IMR-90 (cell line): ENCODE measurements at places on chromosomes 2 and 18. TPM values are rescaled to one million over a fixed set of nuclear protein-coding genes. Genes with fewer than 3 reads are reported as not detected.

Gene CFLAR
- 48.3 and 59.9 TPM in 2 replicates for total RNA-seq

Gene SDC1
- total RNA-seq = 22.0 and 23.6 TPM in 2 replicates

DNA sequence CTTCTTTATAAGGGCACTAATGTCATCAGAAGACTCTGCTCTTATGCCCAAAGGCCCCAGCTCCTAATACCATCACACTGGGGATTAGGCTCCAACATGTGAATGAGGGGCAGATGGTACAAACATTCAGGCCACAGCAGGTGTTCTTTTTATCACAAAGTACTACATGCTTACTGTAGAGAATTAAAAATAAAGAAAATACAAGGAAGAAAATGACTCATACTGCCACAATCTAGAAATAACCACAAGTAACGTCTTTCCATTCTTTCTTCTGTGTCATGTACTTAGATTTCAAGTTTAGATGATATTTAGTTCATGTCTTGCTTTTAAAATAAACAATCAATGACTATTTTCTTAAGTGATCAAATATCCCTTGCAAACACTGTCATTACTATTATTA lies 100.3 kb upstream of the NEDD4L start:
- H3K36me3 ChIP-seq = no peaks in the 10 kb centered on the region
- H3K27ac ChIP-seq = no peak overlapping the region
- H3K27me3 ChIP-seq = no peaks in the 10 kb centered on the region
- peak; percentile 86 for DNase-seq

- H3K36me3 ChIP-seq = no peaks in the 10 kb centered on the region
- peak overlapping the region; percentile 83 for H3K27ac ChIP-seq
- no peaks in the 10 kb centered on the region for H3K27me3 ChIP-seq
- H3K4me1 ChIP-seq = peaks cover 17% of the 10 kb centered on the region
- no peak for DNase-seq
Measured at GRCh38 chr2:160411167-160411566, 82.4 kb downstream of the RBMS1 start.

Gene ENOSF1
- 10.0 and 12.2 TPM in 2 replicates for total RNA-seq

DNA sequence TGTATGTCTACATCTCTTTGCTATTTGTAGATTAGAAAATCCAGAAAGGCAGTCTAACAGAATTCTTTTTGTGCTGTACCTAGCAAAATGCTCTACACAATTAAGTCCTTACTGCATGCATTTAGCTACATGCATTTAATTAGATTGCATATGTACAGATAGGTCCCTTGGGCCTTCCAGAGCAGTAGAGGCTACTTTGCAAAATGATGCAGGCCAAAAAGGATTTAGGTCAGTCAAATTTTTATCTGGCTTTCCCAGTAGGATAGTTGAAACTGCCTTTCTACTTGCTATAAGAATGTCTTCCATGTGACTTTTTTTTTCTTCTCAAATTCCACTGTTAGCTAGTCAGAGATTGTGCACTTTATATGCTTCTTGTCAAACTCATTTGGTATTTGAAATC lies 19.3 kb downstream of the GALNT13 start:
- H3K4me3 ChIP-seq = no peak overlapping the region
- no peaks in the 10 kb centered on the region for H3K4me1 ChIP-seq
- no peak overlapping the region for H3K27ac ChIP-seq
- DNase-seq = no peak
- H3K27me3 ChIP-seq = no peaks in the 10 kb centered on the region

- H3K27me3 ChIP-seq = no peaks in the 10 kb centered on the region
- no peaks in the 10 kb centered on the region for H3K4me1 ChIP-seq
- no peak for DNase-seq
- no peak overlapping the region for H3K4me3 ChIP-seq
- H3K36me3 ChIP-seq = no peaks in the 10 kb centered on the region
- no peak overlapping the region for H3K27ac ChIP-seq
Measured at GRCh38 chr18:8288472-8289195, 320.6 kb upstream of the RAB12 start.

DNA sequence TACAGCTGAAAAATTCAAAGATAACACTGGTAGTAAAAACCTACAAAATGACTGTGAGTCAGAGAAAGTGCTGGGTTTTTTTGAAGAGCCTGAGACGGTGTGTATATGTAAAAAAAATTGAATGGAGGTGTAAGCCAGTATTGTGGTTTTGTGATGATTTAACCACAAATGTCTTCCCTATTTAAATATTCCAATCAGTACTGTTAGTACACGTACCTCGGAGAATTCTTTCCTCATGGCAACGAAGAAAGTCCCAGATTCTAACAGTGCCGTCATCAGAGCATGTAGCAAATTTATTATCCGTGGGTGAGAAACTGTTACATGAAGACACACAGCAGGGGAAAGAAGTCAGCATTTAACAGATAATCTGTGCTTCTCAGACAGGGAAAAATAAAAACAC lies 48.1 kb downstream of the WDR33 start:
- peaks cover 11% of the 10 kb centered on the region for H3K4me1 ChIP-seq
- H3K36me3 ChIP-seq = peaks cover 10% of the 10 kb centered on the region
- no peak overlapping the region; the same call in 1 of the 2 replicates for H3K27ac ChIP-seq
- H3K27me3 ChIP-seq = no peaks in the 10 kb centered on the region

- H3K27me3 ChIP-seq = no peaks in the 10 kb centered on the region
- DNase-seq = peak; percentile 91
- H3K4me1 ChIP-seq = peaks cover 16% of the 10 kb centered on the region
- no peak overlapping the region for H3K4me3 ChIP-seq
- H3K36me3 ChIP-seq = peaks cover 4% of the 10 kb centered on the region
- peak overlapping the region; percentile 62; the same call in 1 of the 2 replicates for H3K27ac ChIP-seq
Measured at GRCh38 chr18:25289001-25289631, 62.9 kb downstream of the ZNF521 start.

DNA sequence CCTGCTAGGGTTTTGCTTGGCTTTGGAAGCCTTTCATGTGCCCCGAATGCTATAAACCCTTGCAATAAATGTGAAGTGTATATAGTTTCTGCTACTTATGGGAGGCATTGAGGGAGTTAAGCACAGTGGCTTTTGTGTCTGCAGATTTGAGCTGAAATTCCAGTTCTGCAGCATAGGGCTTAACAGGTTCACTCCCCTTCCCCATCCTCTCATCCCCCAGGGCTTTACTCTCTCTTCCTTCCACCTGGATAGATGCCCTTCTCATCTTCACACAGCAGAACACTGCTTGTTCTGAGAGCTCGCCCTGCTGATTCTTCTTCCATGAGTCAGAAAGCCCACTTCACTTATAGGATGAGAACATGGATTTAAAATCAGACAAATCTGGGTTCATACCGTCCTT lies 37.2 kb downstream of the SOX11 start:
- H3K36me3 ChIP-seq = no peaks in the 10 kb centered on the region
- no peaks in the 10 kb centered on the region; the same call in 1 of the 2 replicates for H3K4me1 ChIP-seq
- DNase-seq = no peak
- H3K27me3 ChIP-seq = no peaks in the 10 kb centered on the region; the same call in 1 of the 2 replicates
- H3K27ac ChIP-seq = no peak overlapping the region

- no peaks in the 10 kb centered on the region for H3K27me3 ChIP-seq
- peak; percentile 95 for DNase-seq
- peaks cover 2% of the 10 kb centered on the region for H3K4me1 ChIP-seq
- H3K36me3 ChIP-seq = no peaks in the 10 kb centered on the region
- H3K4me3 ChIP-seq = no peak overlapping the region
Measured at GRCh38 chr2:223549215-223549614, 52.9 kb downstream of the SCG2 start.

GRCh38 chr2:113123726-113124125 lies 3.7 kb upstream of the IL1RN start:
- no peak overlapping the region for H3K27ac ChIP-seq
- H3K4me1 ChIP-seq = no peaks in the 10 kb centered on the region
- H3K4me3 ChIP-seq = no peak overlapping the region
- DNase-seq = no peak

Gene FTCDNL1
- 0.18 and 0.28 TPM in 2 replicates for total RNA-seq

- H3K27me3 ChIP-seq = no peaks in the 10 kb centered on the region
- H3K27ac ChIP-seq = no peak overlapping the region
- no peak overlapping the region for H3K4me3 ChIP-seq
Measured at GRCh38 chr2:67524213-67524612, 127.1 kb downstream of the ETAA1 start.

DNA sequence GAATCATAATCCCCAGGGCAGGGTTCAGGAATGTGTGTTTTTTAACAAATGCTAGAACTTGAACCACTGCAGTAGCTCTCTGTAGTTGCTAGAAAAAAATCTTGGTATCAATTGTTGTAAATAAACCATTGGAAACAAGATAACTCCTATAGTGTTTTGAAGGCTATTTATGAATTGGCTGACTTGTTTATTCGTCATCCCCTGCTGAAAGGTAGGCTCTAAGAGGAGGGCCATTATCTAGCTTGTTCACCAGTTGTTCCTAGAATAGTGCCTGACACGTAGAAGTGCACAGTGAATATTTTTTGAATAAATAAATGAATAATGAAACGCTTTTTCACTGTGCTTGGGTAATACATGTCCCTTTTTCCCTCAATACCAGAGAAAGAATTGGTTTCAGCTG lies 211.4 kb downstream of the BABAM2 start:
- no peaks in the 10 kb centered on the region for H3K27me3 ChIP-seq
- H3K27ac ChIP-seq = peak overlapping the region; percentile 1; the same call in 1 of the 2 replicates
- no peaks in the 10 kb centered on the region for H3K36me3 ChIP-seq
- no peak overlapping the region for H3K4me3 ChIP-seq
- no peak for DNase-seq

Gene DNPEP
- total RNA-seq = 74.7 and 89.4 TPM in 2 replicates

Gene GLI2
- 3.8 and 4.7 TPM in 2 replicates for total RNA-seq

Gene GKN1
- not detected in 2 replicates for total RNA-seq

DNA sequence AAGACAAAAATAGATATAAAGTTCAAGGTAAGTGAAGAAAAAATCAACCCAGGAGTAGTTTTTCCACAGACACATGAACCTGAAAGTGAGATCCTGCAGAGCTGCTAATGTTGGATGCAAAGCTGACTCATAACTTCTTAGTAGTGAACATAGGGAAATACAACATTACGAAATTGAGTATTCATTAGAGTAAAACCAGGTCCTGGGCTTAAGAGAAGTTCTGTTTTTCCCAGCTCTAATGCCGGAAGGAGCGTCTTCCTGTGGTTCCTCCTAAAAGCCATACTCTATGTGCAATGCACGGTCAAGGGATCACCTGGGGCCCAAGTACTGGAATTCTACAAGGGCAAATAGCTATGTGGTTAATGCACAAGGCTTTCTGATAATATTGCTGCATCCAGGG lies 141.7 kb downstream of the RBMS1 start:
- H3K27ac ChIP-seq = peak overlapping the region; percentile 58; the same call in 1 of the 2 replicates
- peak; percentile 78 for DNase-seq
- peaks cover 25% of the 10 kb centered on the region for H3K4me1 ChIP-seq
- peaks cover 11% of the 10 kb centered on the region for H3K36me3 ChIP-seq
- H3K4me3 ChIP-seq = no peak overlapping the region
- no peaks in the 10 kb centered on the region for H3K27me3 ChIP-seq

Gene ARHGAP25
- total RNA-seq = 0.28 and 0.36 TPM in 2 replicates

DNA sequence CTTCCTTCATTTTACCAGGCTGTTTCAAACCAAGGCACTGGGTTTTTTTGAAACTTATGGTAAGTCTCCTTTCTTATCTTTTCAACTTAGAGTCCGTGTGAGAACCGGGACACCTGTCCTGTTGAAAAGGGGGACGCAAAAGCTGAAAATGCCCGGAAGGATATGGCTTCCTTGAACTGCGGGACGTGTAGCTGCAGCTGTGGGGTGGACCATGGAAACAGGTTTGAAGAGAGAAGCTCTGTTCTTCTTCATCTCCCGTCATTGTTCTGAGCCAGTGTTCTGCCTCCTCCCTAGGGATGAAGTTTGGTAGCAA lies 29.5 kb upstream of the DNAJC27 start:
- no peaks in the 10 kb centered on the region for H3K27me3 ChIP-seq
- no peak for DNase-seq
- no peak overlapping the region for H3K4me3 ChIP-seq
- H3K4me1 ChIP-seq = peaks cover 13% of the 10 kb centered on the region
- H3K27ac ChIP-seq = no peak overlapping the region

DNA sequence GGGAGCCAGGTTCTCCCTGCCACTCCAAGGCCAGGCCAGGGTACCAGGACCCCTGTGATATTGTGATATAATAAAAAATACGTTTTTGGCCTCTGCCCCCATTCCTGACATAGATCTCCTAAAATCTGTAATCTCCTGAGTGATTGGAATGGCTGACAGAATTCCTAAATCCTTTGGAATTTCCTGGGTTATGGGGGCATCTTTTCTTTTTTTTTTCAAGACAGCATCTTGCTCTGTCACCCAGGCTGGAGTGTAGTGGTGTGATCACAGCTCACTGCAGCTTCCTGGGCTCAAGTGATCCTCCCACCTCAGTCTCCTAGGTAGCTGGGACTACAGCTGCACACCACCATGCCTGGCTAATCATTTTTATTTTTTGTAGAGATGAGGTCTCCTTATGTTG lies 26.2 kb upstream of the TUBB6 start:
- peaks cover 34% of the 10 kb centered on the region for H3K4me1 ChIP-seq
- H3K27ac ChIP-seq = peak overlapping the region; percentile 65
- no peak overlapping the region for H3K4me3 ChIP-seq

GRCh38 chr2:85668009-85668856 lies at the start of gene SFTPB:
Gene SFTPB, minus strand, starts transcription at chr2:85668199. Its CDS starts 16 bp downstream, at chr2:85668183.
- peaks cover 3% of the 10 kb centered on the region for H3K4me1 ChIP-seq
- peaks cover 3% of the 10 kb centered on the region; the same call in 1 of the 2 replicates for H3K27me3 ChIP-seq
- no peaks in the 10 kb centered on the region for H3K36me3 ChIP-seq
- no peak within 1 kb of the TSS for H3K4me3 ChIP-seq
- H3K27ac ChIP-seq = no peak within 1 kb of the TSS

- no peak overlapping the region for H3K27ac ChIP-seq
- no peak for DNase-seq
- H3K4me1 ChIP-seq = peaks cover 2% of the 10 kb centered on the region; the same call in 1 of the 2 replicates
Measured at GRCh38 chr2:210158236-210158635, 13.0 kb downstream of the KANSL1L start.

Gene SPATA3
- total RNA-seq = not detected in 2 replicates

Gene CAPN13
- not detected in 2 replicates for total RNA-seq

Gene MALT1
- total RNA-seq = 25.3 and 25.8 TPM in 2 replicates

- H3K4me1 ChIP-seq = peaks cover 11% of the 10 kb centered on the region
- 0 out of 2 replicates have a peak overlapping the region, but pooled peaks have one; percentile 4 for H3K27ac ChIP-seq
Measured at GRCh38 chr2:160721089-160722040, 227.8 kb upstream of the RBMS1 start.

- no peak overlapping the region for H3K4me3 ChIP-seq
- no peak for DNase-seq
- H3K36me3 ChIP-seq = no peaks in the 10 kb centered on the region
- no peaks in the 10 kb centered on the region for H3K4me1 ChIP-seq
Measured at GRCh38 chr18:22253676-22254075, 84.3 kb downstream of the GATA6 start.

DNA sequence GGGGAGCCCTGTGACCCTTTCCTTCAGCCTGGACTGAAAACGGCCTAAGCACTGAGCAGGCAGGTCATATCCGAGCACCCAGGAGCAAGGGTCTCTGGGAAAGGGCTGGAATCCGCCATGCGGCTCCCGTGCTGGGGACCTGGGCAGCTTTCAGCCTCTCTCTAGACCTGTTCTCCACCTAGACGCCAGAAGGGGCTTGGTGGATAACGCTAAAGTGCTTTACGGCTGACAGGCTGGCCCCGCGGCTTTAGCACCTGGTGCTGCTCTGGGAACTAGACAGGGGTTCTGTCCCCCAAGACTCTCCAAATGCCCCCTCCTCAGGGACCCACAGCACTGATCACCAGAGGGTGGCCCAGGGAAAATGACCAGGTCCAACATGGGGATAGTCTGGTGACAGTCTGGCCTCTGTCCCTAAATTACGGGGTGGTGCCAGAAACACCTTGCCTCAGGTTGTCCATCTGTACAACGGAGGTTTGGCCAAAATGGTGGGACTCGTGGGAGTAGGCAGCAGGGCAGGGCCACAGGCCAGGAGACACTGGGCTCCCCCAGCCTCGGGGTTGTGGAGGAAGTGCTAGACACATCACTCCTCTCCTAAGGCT lies 13.0 kb downstream of the SDC1 start:
- H3K4me1 ChIP-seq = peaks cover 16% of the 10 kb centered on the region
- H3K27ac ChIP-seq = no peak overlapping the region
- no peaks in the 10 kb centered on the region for H3K36me3 ChIP-seq
- H3K4me3 ChIP-seq = no peak overlapping the region
- no peak for DNase-seq

- no peaks in the 10 kb centered on the region for H3K36me3 ChIP-seq
- H3K27me3 ChIP-seq = no peaks in the 10 kb centered on the region
- H3K27ac ChIP-seq = peak within 1 kb of the TSS; percentile 38
- peak within 1 kb of the TSS; percentile 81 for H3K4me3 ChIP-seq
- H3K4me1 ChIP-seq = no peaks in the 10 kb centered on the region
- DNase-seq = peak; percentile 80
Measured at GRCh38 chr2:196068271-196069209, at the start of gene DNAH7. Gene DNAH7, minus strand, starts transcription at chr2:196068837. Its CDS starts 126 bp downstream, at chr2:196068711.
